Stimulated activated CD4-positive, alpha-beta T cell treated with anti-CD3 and anti-CD28 coated beads, Interleukin-1b, Interleukin-23, amount 100 ng/mL, for 1 hour (primary cell): ENCODE measurements at places on chromosomes 2 and 18.

DNA sequence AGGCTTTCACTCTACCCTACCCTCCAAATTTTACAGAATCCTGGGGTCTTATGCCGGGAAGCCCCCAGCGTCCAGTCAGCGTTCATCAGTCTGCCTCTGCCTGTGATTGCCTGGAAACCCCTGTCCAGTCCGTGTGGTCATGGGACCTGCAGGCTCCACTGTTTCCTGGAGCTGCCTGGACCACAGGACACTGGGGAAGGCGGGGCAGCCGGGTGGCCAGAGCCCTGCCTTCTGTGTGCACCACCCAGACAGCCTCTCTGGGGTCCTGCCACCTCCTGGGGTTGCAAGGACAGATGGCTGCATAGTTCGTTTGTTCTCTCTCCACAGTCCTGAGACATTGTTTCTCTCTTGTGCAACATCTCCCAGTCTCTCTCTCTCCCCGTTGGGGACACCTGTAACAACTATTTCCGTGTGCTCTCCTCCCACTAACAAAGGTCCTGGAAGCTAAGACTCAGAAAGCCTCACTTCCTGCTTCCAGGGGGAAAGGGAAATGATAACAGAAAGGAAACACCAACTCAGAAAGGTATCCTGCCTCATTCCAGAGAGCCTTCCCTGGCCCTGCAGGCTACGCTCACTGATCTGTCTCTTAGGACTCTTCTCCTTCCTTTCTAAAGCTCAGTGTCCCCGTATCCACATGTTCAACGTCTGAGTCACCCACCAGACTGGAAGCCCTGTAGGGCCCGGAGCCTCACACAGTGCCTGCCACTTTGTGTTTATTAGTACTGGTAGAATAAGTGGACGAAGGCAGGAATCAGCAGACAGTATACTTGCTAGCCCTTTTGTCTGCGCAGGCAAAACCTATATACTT is 192.8 kb upstream of the RAB12 start:
- no peak for DNase-seq

DNA sequence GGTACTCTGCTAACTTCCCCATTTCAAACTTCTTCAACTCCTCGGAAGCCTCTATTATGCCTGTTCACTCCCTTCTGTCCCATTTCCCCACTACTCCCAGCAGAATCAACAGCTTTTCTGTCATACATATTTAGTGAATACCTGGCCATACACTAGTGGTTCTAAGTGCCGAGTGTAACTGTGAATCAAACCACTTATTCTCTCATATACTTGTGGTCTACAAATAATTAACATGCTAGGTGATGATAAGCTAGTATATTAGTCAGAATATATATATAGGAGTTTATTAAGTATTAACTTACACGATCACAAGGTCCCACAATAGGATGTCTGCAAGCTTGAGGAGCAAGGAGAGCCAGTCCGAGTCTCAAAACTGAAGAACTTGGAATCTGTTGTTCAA is 150.7 kb downstream of the CCDC102B start:
- no peak for DNase-seq

GRCh38 chr2:69797836-69798289 is 31.6 kb upstream of the GMCL1 start:
- DNase-seq: no peak

GRCh38 chr2:133886735-133887675 is 318.7 kb upstream of the NCKAP5 start:
- DNase-seq: no peak

DNA sequence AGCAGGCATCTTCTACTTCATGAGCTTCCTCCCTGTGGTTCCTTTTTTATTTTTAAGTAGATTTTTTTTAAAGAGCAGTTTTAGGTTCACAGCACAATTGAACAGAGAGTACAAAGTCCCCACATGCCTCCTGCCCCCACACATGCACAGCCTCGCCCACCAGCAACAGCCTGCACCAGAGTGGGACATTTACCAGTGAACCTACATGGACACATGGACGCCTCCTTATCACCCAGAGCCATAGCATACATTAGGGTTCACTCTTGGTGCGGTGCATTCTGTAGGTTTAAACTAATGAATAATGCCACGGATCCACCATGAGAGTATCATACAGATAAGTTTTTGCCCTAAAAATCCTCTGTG is 40.9 kb downstream of the HS1BP3 start:
- DNase-seq: no peak

GRCh38 chr2:38438133-38438882 is 61.2 kb upstream of the ATL2 start:
- no peak for DNase-seq

- no peak for DNase-seq
These were observed 214.4 kb downstream of the FHOD3 start for GRCh38 chr18:36511791-36512352.

- no peak for DNase-seq
These were observed 264.1 kb downstream of the EXOC6B start for GRCh38 chr2:72561621-72562318.

GRCh38 chr18:66457245-66457644 is 146.6 kb downstream of the CDH19 start:
- no peak for DNase-seq

DNA sequence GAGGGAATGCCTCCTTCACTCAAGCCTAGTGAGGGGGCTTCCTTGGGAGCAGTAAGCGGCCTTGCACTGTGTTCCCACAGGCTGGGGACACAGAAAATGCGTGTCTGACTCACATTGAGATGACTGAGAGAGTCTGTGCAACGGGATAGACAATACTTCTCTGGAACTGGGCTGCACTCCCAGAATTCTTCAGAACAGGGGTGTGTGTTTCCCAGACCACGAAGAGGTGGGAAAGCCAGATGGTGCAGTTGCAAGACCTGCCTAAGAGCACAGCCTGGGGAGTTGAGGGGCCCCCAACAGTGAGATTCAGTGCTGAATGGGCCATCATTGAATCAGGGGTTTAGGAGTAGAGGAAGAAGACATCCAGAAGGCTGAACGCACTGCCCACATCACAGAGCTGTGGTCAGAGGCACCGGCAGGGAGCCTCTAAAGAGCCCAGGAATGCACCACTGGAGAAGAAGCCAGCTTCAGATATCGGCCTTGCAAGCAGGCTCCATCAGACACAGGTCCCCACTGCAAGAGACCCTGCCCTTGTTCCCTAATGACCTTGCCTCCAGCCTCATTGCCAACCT is 36.6 kb upstream of the MRPL19 start:
- DNase-seq: no peak

DNA sequence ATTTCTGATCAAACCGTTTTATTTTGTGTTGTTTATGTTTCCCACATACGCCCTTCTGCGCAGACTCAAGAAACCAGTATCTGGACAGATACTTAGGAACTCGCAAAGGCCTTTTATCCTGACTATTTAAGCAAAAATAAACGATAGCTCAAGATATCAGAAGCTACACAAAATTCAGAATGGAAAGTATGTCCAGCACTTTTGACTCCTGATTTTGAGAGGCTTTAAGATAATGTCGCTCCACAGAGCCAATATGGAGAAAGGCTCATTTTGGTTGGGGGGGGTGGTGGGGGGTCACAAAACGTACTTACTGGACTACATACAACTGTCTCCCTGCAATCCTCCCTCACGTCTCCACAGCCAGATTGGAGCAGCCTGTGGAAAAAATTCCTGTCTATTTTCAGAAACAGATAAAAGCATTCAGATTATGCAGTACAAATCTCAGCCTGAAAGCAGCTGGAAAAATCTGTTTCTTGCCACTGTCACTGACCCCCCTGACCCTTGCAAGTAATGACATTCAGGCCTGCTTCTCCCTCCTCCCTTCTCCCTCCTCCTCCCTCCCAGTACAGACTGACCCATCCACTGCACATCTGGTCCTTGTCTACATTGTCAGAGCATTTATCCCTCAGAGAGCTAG is 34.9 kb upstream of the LCLAT1 start:
- DNase-seq: no peak

DNA sequence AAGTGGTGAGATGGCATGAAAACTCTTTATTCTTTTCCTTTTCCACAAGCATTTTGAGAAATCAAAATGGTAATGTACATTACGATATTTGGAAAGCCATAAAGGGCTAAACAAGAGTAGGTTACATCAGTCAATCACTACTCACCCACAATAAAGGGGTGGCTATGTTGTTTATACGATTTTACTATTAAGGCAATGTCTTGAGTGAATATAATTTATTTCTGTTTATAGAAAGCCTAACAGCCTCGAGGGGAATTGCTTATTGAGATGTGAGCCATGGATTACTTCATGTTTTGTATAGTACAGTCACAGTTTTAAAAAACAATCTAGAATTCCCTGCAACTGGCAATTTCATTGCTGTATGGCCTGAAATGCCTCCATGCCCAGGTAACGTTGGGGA is 237.5 kb upstream of the RBBP8 start:
- DNase-seq: no peak

DNA sequence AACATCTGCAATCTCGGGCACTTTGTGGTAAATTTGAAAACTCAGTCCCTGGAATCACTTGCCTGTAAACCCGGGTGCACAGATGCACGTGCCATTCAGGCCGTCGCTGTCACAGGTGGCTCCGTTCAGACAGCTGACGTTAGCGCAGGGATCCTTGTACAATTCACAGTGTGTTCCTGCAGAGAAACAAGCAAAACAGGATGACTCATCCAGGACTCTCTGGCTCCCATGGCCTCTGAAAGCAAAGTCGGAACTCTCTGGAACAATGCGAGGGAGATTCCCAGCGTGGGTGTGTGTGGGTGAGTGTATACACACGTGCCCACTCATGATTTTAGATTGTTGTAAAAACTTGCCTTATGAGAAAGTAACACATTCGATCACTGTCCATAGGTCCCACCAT is 136.1 kb upstream of the PID1 start:
- DNase-seq: no peak

DNA sequence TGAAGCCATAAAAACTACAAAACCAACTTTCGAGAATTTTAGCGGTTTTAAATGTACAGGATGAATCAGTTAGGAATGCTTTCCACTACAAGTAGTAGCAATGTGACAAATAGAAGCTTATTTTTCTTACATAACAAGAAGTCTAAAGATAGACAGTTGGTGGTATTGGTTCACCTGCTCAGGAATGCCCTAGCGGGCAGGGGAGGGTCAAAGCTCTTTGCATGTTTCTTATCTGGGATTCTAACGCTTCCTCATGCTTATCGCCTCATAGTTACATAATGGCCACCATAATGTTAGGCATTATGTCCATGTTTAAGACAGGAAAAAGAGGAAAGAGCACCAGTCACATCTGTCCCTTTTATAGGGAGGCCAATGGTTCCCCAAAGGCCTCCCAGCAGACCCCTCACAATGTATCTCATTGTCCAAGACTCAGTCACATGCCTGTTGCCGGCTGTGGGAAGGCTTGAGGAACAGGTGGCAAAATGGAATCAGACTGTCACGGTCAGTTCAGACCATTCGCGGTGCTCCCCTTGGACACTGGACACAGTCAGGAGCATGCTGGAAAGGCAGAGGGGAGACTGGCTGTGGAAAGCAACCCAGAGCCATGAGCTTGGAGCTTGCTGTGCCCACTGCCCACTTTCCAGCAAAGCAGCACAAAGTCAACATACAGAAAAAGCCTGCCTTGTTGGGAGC is 69.4 kb upstream of the ODC1 start:
- DNase-seq: no peak

DNA sequence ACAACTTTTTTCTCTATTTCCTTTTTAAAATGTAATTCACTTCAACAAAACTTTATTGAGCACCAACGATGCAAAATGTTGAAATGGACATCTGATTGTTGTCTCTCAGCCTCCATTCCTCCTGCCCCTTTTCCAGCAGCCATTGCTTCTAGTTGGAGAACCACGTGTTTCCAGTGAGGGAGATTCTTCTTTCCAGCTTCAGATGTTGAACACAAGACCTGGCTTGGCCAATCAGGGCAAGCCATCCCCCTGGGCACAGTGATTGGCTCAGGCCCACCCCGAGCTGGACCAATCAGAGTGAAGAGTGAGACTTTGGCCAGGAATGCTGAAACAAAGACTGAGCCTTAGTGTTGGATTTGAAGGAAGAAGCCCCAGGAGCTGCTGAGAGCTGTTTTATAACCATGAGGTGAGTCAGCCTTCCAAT is 59.0 kb downstream of the E2F6 start:
- no peak for DNase-seq

DNA sequence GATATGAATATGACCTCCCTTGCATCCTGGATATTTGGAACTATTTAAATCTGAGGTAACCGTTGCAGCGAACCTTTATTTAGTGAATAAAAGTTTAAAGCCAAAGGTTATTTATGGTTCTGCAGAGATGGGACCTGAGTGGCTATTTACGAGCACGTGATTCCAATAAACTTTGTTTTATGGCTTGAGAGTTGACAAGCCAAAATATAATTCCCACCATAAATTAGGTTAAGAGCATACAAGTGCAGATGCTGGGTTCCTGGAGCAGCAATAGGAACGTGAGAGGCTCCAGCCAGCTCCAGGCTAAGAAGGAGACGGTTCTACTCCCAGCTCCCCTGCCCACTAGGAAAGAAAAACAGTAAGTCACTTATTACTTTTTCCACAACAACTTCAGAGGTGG is 5.2 kb upstream of the HOXD4 start:
- DNase-seq: no peak

- DNase-seq: no peak
These were observed 207.0 kb upstream of the SALL3 start for GRCh38 chr18:78772360-78773302.

DNA sequence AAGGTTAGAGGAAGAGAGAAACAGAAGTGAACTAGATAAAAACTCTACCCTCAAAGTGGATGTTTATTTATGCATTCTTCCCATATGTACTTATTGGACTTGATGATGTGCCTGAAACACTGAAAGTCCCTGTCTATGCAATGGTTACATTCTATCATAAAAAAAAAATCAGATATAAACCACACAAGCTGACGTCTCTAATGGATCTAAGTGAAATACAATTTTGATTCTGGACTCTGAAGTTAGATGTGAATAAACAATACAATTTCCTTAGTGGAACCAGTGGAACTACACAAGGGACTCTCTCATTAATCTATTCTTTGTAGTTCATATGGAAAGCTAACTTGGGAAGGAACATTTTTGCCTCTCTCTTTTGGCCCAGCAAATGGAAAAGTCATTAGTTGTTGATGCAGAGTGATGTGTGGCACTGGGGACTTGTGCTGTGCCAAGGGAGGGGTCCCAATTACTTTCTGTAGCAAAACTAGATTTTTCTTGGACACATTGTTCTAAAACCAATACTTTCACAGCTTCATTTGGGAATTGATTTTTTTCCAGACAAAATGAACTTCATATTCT is 376.8 kb downstream of the TRIB2 start:
- no peak for DNase-seq

DNA sequence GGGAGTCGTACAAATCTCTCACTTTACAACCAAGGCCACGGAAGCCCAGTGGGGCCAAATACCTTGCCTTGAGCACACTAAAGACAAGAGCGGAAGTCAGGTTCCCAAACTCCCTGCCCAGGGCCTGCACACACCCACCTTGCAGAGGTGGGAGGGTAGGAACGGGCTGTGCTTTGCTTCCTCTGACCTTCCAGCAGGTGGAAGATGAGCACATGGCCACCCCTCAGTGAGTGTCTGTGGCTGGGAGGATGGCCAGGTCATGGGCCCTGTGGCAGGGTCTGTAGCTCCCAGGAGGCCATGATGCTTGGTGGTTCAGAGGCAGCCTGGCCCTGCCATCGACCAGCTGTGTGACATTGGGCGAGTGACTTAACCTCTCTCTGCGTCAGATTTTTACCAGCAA is 218.2 kb downstream of the ZBTB7C start:
- DNase-seq: no peak
